ENCODE measurements at places on chromosomes 6 and 20.
A peak's percentile ranks its signal among the peaks of the same experiment; 100 is the strongest.

GRCh38 chr6:154995254-154996015 is at the start of gene TIAM2:
Gene TIAM2, plus strand, starts transcription at chr6:154995315. Its CDS starts 133,909 bp downstream, at chr6:155129224.
- H3K27me3 ChIP-seq, result no peaks in the 10 kb centered on the region
- H3K36me3 ChIP-seq, result no peaks in the 10 kb centered on the region
- no peak for DNase-seq
- peak within 1 kb of the TSS; percentile 44 for H3K4me3 ChIP-seq

DNA sequence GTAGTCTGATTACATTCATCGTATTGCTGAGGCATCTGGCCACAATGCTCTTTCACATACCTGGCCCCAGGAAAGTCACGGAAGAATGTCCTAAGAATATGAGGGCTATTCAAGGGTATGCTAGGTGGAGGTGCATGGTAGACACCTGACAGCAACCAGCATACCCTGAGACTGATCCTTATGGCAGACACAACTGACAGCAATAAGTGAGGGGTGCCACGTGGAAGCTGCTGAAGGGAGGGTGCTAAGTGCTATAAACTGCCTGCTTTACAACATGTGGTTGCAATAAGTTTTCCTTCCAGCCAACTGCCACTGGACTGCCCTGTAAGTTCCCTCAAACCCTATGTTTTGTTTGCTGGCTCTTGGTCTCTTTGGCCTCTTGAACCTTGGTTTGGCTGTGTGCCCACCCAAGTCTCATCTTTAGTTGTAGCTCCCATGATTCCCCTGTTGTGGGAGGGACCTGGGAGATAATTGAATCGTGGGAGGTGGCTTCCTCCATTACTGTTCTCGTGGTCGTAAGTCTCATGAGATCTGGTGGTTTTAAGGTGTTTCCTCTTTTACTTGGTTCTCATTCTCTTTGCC is 201.3 kb upstream of the MOCS1 start:
- no peak for DNase-seq
- peaks cover 4% of the 10 kb centered on the region for H3K4me1 ChIP-seq
- no peak overlapping the region for H3K27ac ChIP-seq
- H3K27me3 ChIP-seq, result no peaks in the 10 kb centered on the region

GRCh38 chr20:43969501-43970182 is 55.0 kb downstream of the TOX2 start:
- peaks cover 99% of the 10 kb centered on the region for H3K4me1 ChIP-seq
- H3K27me3 ChIP-seq, result no peaks in the 10 kb centered on the region
- peak overlapping the region; percentile 99 for H3K27ac ChIP-seq
- no peak overlapping the region for H3K4me3 ChIP-seq
- peaks cover 61% of the 10 kb centered on the region for H3K36me3 ChIP-seq

DNA sequence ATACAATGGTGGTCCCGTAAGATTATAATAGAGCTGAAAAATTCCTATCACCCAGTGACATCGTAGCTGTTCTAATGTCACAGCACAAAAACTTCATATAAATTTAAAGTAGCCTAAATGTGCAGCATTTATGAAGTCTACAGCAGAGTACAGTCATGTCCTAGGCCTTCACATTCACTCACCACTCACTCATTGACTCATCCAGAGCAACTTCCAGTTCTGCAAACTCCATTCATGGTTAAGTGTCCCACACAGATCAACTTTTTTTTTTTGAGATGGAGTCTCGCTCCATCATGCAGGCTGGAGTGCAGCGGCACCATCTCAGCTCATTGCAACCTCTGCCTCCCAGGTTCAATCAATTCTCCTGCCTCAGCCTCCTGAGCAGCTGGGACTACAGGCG is 20.9 kb upstream of the KCNG1 start:
- H3K36me3 ChIP-seq, result no peaks in the 10 kb centered on the region
- no peak for DNase-seq
- H3K4me1 ChIP-seq, result no peaks in the 10 kb centered on the region
- H3K27ac ChIP-seq, result no peak overlapping the region

GRCh38 chr6:41937861-41938574 is 3.6 kb downstream of the CCND3 start:
- H3K27me3 ChIP-seq, result no peaks in the 10 kb centered on the region
- H3K36me3 ChIP-seq, result peaks cover 17% of the 10 kb centered on the region
- peak overlapping the region; percentile 98 for H3K27ac ChIP-seq
- peak; percentile 60 for DNase-seq
- H3K4me1 ChIP-seq, result peaks cover 85% of the 10 kb centered on the region
